GM12891 (cell line): ENCODE measurements at places on chromosomes 2 and 18.

DNA sequence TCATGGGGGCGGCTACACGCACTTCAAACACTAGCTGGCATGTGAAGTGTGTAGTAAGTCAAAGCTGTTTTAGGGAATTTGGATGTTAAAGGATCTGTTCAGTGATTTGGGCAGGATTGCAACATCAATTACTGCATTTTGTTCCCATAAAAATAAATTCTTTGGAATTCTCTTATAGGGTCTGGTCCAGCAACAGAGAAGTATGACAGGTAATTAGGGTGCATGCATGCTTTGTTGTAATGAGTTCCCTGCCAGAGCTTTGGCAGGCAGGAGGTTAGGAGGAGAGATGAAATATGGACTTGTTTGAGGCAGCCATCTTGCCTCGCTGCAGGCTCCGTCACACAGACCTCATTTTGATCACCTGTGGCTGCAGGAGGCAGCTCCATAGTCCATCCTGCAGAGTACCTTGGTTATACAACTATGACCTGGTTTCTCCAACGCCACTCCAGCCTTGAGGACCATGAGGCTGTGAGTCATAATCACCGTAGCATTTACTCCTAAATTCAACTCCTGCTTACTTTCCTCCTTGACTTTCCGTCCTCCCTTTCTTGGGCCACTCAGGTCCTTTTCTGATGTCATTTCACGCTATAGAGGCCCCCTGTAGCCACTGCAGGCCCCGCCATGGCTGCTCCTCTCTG lies 26.5 kb upstream of the EML4 start:
- DNase-seq: no peak

DNA sequence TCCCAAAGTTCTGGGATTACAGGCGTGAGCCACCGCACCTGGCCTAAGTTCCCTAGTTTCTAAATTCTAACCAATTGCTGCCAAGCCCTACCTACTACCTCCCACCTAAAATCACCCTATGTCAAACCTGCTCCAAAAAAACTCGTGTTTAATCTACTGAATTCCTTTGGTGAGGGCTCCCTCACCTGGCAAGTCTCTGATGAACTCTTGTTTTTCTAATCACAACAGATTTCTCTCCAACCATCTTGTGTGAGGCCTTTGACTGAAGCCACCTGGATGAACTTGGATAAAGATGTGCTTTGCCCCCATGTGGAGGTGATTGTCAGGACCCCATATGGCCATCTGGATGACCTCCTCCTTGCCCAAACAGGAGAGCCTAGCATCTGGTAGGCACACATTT lies 17.4 kb upstream of the SLC35G4 start:
- DNase-seq: no peak

DNA sequence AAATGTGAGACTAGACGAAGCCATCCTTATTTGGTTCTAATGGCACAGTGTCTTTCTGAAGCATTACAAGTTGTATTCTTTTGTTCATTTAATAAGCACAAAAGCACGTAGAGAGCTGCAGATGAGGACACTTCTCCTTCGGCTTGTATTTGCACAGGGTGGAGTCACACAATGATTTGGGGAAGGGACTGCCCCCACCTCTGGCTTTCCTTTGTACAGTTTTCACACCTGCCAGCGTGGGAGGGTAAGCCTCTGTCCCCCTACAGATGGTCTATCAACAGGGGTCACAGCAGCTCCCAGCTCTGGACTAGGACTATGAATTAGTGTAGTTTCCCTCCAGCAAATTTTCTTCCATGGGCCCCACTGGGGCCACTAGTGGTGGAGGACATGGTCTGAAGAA lies 108.2 kb upstream of the KLHL14 start:
- no peak for DNase-seq

DNA sequence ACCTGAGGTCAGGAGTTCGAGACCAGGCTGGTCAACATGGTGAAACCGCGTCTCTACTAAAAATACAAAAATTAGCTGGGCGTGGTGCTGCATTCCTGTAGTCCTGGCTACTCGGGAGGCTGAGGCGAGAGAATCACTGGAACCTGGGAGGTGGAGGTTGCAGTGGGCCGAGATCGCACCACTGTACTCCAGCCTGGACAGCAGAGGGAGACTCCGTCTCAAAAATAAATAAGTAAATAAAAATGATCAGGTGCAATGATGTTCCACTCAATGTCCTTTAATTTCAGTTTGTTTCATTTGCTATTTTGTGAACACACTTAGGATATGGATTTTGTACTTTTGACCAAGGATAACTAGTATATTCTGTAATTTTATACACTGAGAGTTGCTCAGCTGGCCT lies 9.3 kb downstream of the HADHA start:
- no peak for DNase-seq

DNA sequence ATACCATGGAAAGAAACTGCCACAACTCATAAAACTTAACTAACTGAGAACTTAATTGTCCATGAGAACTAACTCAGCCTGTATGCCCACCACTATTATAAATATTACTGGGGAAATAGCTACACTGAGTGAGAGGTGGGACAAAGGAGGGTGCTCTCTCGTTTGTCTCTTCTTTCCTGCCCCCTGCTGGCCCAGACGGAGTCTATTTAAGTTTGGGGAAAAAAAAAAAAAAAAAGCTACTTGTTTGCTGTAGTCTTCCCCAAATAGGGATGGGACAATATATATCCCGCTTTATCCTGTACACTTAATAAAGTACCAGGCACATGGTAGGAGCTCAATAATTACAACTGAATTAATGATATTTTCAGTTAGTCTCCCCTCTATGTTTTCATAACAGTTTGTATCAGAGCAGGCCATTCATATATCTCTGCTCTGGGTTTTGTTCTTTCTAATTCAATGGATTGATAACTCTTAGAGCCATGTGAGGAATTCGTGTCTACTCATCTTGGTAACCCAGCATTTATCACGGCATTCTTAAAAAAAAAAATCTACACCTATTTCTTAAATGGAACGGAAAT lies 647.6 kb upstream of the PKDCC start:
- DNase-seq: no peak

DNA sequence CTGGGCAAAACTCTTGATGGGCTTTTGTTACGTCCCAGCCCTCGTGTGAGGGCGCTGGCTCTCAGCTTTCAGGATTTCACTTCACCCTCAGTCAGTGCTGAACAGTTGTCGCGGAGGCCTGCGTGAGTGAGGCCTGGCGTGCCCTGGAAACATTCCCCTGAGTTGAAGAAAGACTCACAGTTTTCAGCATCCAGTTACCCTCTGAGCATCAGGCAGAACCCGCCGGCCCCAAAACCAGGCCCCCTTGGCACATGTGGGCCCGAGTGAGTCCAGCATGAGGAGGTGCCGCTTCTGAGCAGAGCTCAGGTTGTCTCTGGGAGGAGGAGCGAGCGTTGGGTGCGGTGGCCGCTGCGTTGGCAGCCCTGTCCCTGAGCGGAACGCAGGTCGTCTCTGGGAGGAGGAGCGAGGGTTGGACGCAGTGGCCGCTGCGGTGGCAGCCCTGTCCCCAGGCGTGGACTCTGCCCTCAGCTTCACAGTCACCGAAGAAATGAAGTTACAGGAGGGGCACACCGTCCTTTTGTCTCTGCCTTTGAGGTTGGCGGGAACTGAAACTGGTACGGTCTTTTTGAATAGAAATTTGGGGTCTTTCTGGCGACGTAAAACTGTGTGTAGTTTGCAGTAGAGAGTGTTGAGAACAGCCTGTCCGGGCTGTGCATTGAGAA lies at the start of gene NEU4:
NEU4 (plus strand) TSS at position 473 of the 662 bp plus-strand sequence. CDS start 5,292 bp downstream, outside the sequence.
- peak; percentile 10 for DNase-seq
